Type B pancreatic cell (in vitro differentiated cells): ENCODE measurements at places on chromosomes 5 and 9.

- no peaks in the 10 kb centered on the region for H3K27me3 ChIP-seq
- no peak overlapping the region for H3K4me3 ChIP-seq
- no peak overlapping the region for H3K27ac ChIP-seq
- no peaks in the 10 kb centered on the region for H3K36me3 ChIP-seq
- H3K4me1 ChIP-seq, result peaks cover 5% of the 10 kb centered on the region
- DNase-seq, result no peak
Observed at GRCh38 chr5:55894135-55894534, 43.0 kb downstream of the IL31RA start.

DNA sequence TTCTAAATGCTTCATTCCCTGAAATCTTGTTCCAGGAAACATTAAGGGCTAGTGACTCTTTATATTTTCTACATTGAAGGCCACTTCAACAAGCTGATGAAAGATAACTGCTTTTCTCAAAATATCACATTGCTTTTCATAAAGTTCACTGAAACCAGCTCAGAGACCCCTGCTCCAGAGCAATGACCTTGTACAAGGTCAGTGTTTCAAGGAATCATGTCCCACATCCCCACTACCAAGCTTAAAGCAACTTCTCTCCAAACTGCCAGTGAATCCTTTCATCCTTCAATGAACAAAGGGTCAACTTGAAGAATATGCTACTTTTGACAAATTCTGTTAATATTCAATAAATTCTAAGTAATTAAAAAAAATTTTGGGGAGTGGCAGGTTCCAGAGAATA lies 12.0 kb upstream of the SPATA24 start:
- peaks cover 3% of the 10 kb centered on the region for H3K4me1 ChIP-seq
- peaks cover 3% of the 10 kb centered on the region for H3K36me3 ChIP-seq
- no peak for DNase-seq
- no peak overlapping the region for H3K4me3 ChIP-seq

DNA sequence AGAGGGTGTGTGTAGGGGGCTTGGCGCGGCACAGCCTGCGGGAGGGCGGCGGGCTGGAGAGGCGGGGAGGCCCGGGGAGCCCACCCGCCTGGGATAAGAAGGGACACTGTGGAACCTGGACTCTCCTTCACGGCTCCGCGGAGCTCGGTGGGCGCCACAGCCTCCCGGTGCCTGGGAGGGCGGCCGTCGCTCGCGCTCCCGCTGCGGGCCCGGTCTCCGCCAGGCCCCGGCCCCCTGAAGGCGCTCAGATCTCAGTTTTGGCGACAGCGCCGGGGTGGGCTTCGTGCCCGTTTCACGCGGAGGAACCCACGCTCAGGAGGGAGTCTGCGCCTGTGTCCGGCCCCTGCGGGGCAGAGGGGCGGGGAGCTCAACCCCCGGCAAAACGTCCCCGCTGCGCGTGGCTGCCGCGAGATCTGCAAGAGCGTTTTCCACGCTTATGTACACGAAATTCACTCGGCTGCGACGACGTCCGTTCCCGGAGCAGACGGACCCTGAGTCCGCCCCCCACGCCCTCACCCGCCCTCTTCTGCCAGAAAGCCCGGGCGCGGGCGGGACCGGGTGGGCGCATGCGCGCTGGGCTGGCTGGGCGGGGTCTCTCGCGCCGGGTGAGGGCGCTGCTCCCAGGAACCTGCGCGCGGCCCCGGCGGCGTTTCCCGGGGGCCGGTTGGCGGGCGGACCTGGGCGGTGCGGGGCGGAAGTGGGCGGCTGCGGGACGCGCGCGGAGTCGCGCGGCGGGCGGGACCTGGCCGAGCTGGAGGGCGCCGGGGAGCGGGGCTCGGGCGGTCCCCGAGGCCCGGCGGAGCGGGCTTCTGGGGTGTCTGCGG lies at the start of gene NELFB:
Gene NELFB (plus strand): TSS at position 704 of the 824 bp plus-strand sequence.
- H3K27ac ChIP-seq, result peak within 1 kb of the TSS; percentile 89
- H3K4me3 ChIP-seq, result peak within 1 kb of the TSS; percentile 91
- no peaks in the 10 kb centered on the region for H3K36me3 ChIP-seq

GRCh38 chr9:96420468-96421219 lies 2.5 kb upstream of the ZNF367 start:
- DNase-seq, result no peak
- H3K36me3 ChIP-seq, result peaks cover 3% of the 10 kb centered on the region
- peaks cover 34% of the 10 kb centered on the region for H3K4me1 ChIP-seq
- H3K4me3 ChIP-seq, result peak overlapping the region; percentile 75

DNA sequence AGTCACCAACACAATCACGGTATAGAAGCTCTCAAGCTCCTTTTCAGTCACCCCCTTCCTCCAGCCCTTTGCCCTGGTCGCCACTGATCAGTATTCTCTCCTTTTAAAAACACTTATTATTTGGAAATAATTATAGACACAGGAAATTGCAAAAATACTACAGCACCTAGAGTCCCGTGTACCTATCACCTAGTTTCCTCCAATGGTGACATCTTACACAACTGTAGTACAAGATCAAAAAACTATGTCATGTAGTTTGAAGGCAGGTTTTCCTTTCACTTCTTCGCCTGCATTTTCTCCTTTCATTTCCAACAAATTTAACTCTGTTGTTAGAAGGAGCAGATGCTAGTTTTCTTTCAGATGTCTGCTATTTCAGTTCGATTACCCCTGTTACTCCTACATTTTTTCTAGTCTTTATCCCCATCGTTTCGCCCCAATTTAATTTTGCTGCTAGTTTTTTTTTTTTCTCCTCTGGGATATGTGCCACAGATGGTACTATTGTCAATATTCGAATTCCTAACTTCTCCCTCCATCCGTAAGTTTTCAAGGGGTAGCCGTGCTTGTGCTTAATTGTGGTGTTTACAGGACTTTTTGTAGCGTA lies 612 bp upstream of the ATG10 start:
- H3K36me3 ChIP-seq, result no peaks in the 10 kb centered on the region
- DNase-seq, result no peak
- H3K27ac ChIP-seq, result peak overlapping the region; percentile 98
- H3K4me3 ChIP-seq, result peak overlapping the region; percentile 91
- peaks cover 28% of the 10 kb centered on the region for H3K4me1 ChIP-seq
- no peaks in the 10 kb centered on the region for H3K27me3 ChIP-seq
